ENCODE measurements at places on chromosomes 7 and 10.
A peak's percentile ranks its signal among the peaks of the same experiment; 100 is the strongest.

GRCh38 chr10:32950591-32951108 lies 7.4 kb downstream of the ITGB1 start:
- DNase-seq, result no peak

GRCh38 chr10:70987396-70988130 lies 99.2 kb upstream of the PCBD1 start:
- no peak for DNase-seq

DNA sequence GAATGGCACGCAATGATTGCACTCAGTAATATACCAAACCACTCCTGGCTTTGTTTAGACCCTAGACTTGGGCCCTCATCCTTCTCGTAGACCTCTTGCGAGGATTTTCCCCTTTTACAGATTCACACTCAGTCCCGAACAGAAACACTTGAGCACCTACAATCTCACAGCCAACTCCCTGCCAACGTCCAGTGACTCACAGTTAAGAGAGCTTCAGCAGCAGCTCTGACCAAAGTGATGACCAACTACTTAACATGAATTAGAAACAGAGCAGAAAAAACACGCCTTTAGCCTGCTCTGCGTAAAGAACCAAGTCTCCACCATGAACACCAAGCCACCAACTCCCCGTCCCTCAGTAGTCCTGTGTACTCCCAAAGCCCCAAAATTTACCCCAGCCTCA lies 2.2 kb downstream of the DNAJC30 start:
- no peak for DNase-seq

DNA sequence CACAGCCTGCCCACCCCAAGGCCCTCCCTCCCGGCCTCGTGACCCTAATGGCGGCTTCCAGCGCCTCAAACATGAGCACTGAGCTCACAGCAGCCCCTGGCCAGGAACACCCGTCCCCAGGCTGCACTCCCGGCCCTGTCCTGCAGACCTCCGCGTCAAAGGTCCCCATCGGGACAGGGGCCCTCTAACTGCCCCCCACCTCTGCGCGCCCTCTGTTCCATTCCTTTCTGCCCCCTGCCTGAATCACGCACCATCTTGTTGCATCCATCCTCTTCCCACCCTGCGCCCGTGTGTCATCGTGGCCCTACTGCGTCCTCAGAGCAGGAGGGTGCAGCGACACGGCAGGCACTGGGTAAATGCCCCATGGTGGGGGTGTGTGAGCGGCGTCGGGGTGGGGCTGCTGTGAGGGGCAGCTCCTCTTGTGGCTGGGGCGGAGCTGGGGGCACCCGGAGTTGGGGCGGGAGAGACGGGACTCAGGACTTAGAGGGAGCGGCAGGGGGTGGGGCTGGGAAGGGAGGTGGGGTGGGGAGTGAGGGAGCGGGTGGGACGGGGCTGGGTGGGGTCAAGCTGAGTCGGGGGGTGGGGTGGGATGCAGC lies 13.4 kb downstream of the SLC29A4 start:
- DNase-seq, result no peak

DNA sequence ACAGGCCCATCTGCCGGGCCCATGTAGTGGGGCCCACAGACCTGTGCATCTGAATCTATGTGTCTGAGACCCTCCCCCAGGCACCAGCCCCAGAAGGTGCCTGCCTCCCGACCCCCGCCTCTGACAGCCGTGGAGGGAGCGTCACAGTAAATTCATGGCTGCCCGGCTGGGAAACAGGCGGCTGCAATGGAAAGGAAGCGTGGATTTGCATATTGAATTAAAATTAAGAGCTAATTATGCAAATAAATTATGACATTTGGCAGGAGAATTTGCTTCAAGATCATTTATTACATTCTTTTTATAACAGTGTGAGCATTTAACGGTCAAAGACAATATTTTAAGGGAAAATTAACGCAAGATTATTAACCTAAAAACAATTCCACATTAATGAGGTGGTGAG lies 92.3 kb downstream of the HIF1AN start:
- no peak for DNase-seq

DNA sequence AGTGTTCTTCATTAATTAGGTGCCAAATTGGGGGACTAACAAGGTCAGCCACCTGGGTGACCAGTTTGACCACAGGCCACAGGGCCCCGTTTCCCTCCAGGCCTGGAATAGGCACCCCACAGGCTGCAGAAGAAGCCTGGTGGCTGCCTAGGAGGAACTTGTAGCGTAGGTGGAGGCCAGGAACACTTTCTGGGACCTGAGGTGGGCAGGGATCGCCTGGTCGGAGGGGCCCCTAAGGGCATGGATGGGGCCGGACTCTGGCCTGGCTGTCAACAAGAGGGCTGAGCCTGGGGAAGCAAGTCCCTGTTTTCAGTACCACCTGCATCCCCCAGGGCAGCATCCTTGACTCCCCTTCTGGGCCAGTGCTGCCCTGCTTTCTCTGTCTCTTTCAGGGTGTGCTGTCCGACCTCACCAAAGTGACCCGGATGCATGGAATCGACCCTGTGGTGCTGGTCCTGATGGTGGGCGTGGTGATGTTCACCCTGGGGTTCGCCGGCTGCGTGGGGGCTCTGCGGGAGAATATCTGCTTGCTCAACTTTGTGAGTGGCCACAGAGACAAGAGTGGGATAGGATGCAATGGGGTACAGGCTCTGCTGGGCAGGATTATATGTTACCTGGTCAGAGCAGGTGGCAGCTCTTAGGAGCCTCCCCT lies 30.7 kb upstream of the SH2D4B start:
- DNase-seq, result no peak

- DNase-seq, result peak; percentile 55
These were observed 101.8 kb downstream of the SAMD9 start for GRCh38 chr7:93015779-93016481.

DNA sequence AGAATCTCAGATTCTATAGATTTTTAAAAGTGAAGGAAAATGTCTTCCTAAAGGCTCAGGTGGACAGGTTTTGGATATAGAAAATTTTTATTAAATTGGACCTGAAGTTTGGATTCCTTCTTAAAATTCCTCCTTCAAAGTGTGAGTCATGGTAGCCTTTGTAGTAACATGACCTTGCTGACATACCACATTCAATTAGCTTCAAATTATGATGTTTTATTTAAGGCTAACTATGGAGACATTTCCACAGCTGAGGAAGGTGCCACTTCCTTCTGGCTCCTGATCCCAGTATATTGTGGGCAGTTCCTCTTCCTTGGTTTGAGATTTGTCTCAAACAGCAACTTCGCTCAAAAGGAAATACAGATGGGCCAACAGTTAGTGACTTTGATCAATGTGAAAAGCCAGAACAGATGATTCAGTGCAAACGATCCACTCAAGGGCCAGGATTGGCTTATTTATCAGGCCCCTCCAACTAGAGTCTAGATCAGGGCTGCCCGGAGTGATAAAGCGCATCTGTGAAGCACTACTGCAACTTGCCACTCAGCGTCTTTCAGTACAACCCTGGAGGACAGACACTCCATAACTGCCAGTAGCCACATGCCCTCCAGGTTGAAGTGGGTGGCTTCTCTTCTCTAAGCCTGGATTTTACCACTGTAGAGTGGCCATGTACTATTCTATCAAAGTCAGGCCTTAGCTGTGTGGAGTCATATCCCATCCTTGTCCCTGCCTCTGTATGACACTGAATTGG lies 573.5 kb downstream of the KIF20B start:
- no peak for DNase-seq

GRCh38 chr7:2687338-2687869 lies 598 bp upstream of the AMZ1 start:
- no peak for DNase-seq

- no peak for DNase-seq
These were observed 88.5 kb downstream of the CTNNA3 start for GRCh38 chr10:67607472-67607871.

GRCh38 chr7:143516981-143517380 lies 39.3 kb downstream of the TAS2R41 start:
- DNase-seq, result no peak

GRCh38 chr10:28312572-28312971 lies 9.7 kb upstream of the MPP7 start:
- no peak for DNase-seq

GRCh38 chr10:69696073-69696731 lies 66.2 kb downstream of the FAM241B start:
- DNase-seq, result peak; percentile 44

- no peak for DNase-seq
These were observed 8.0 kb upstream of the CSTF2T start for GRCh38 chr10:51707392-51707791.

DNA sequence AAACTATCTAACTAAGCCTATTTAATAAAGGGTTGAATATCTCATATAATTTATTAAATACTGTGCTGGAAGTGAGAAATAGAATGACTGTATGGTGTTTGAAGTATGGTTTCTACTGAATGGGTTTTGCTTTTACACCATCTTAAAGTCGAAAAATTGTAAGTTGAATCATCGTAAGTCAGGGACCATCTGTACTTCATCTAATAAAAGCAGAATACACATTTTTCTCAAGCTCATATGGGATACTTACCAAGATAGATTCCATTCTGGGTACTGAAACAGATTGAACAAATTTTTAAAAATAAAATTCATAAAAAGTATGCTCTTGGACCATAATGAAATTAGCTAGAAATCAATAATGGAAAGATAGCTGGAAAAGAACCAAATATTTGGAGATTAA lies 285.4 kb downstream of the CXCL12 start:
- no peak for DNase-seq

DNA sequence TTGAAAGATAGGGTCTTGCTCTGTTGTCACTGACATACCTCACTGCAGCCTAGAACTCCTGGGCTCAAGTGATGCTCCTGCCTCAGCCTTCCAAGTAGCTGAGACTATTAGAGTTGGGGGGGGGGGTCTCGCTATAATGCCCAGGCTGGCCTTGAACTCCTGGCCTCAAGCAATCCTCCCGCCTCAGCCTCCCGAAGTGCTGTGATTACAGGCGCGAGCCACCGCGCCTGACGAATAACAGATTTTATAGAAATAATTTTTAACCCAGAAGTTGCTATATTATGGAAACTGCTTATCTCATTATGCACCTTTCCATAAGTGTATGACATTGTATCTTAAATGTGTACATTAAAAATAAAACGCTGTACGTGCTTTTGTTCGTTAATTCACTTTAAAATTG lies 846 bp downstream of the ANKRD26 start:
- DNase-seq, result no peak

DNA sequence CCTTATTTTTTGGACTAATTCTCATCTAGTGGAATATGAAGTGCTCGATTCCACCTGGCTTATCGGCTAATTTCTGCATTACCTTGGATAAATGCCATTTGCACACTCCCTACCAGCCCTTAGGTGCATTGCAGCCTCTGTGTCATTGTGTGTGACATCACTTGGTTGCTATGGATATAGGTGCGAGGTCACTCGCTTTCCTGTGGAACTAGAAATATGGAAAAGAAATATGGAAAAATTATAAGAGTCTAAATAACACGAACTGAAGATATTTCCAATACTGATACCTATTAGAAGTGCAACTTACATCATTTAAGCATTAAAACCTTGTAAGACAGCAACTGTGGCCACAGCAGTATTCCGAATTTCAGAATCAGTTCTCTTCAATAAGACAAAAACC lies 2.0 kb downstream of the YWHAG start:
- DNase-seq, result no peak

- peak; percentile 28 for DNase-seq
These were observed 202.8 kb downstream of the IPMK start for GRCh38 chr10:58064714-58065528.

DNA sequence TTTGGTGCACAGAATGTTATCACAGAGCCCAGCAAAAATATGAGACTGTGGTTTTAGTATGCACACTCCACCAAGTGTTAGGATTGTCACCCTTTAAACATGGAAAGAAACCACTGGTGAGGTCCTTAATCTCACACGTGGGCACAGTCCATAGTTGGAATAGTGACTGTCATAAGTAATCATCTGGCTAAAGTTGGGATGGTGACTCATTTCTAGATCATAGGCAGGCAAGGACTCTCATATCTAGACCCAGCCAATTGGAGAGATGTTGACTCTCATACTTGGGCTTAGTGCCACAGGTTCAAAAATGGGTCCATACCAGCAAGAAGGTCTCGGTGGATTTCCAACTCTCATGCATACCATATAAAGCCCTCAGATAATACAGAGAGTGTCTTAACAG lies 39.6 kb upstream of the ZNF680 start:
- no peak for DNase-seq

DNA sequence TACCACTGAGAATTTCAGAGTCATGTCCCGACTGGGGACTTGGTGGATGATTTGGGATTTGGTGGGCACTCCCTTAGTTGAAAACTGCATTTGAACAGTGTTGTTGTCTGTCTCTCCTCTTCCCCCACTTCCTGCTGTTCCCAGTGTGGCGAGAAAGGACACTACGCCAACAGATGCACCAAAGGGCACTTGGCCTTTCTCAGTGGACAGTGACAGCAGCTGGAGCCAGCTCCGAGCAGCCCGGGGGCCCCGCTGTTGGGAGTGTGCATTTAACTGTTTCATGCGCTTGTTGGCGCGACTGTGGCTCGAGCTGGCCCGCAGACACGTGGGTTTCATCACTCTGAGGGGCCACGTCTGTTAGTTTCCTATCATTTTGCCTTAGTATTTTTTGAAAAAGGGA lies 9.7 kb downstream of the ATP5MF start:
- DNase-seq, result no peak

- no peak for DNase-seq
These were observed 22.5 kb downstream of the CHN2 start for GRCh38 chr7:29217113-29217512.

- no peak for DNase-seq
These were observed 8.1 kb downstream of the PDE1C start for GRCh38 chr7:32062150-32062549.

GRCh38 chr10:3067118-3067858 lies at the start of gene PFKP:
PFKP (plus strand) TSS chr10:3067548; CDS start chr10:3067596, 48 bp downstream.
- no peak for DNase-seq

- no peak for DNase-seq
These were observed 11.1 kb downstream of the ING3 start for GRCh38 chr7:120961638-120962173.

DNA sequence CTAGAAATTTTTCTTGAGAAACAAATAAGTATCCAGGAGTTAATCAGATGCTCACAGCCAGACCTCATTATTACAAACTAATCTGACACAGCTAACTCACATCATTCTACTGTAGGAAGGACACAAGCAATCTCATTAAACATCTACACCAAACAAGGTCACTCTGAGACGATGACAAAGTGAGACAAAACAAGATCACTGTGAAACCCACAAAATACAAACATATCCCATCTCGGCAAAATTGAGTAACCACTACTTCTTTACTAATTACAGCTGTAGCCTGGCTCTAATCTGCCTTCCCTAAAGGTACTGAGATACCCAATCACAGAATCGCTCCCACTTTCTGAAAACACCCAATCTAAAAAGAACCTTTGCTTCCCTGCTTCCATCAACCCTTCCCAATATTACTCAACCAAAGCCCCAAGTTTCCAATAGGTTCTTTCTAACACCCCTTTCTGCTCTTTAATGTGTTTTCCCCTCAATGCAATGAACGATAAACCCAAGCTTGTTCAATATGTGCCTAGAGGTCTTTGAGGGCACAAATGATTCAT lies 26.9 kb downstream of the CCDC6 start:
- no peak for DNase-seq
